ENCODE measurements at places on chromosomes 6 and 20. TPM values are rescaled to one million over a fixed set of nuclear protein-coding genes. Genes with fewer than 3 reads are reported as not detected.

Gene GPX5
- total RNA-seq, result not detected

Gene SEC23B
- total RNA-seq, result 61.8 TPM

Gene CYP39A1
- total RNA-seq, result 0.09 TPM

Gene NMBR
- total RNA-seq, result not detected

Gene PAK5
- total RNA-seq, result not detected

Gene DLK2
- 7.9 TPM for total RNA-seq

Gene ABHD16B
- not detected for total RNA-seq

Data from A549 treated with CORT108297 at 1 μM for 4 hours (cell line).